ENCODE measurements at places on chromosomes 13 and 19.

DNA sequence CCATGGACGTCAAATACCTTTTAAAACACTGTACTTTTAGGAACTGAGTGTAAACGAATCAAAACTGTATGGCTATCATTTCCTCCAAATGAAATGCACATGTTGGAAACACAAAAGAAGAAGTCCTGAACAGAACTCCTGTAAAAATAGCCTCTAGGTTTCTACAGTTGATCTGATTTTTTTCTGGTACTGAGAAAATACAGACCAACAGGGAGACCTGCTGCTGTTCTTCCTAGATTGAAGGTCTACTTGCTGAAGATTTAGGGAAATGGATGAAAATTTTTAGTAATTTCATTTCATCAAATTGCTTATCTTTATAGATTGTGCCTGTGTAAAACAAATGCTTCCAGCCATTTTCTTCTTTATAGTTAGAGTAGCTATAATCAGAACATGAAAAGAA is 520.4 kb downstream of the SLITRK6 start:
- DNase-seq = no peak

GRCh38 chr13:52164989-52165388 is 5.6 kb upstream of the NEK3 start:
- no peak for DNase-seq

DNA sequence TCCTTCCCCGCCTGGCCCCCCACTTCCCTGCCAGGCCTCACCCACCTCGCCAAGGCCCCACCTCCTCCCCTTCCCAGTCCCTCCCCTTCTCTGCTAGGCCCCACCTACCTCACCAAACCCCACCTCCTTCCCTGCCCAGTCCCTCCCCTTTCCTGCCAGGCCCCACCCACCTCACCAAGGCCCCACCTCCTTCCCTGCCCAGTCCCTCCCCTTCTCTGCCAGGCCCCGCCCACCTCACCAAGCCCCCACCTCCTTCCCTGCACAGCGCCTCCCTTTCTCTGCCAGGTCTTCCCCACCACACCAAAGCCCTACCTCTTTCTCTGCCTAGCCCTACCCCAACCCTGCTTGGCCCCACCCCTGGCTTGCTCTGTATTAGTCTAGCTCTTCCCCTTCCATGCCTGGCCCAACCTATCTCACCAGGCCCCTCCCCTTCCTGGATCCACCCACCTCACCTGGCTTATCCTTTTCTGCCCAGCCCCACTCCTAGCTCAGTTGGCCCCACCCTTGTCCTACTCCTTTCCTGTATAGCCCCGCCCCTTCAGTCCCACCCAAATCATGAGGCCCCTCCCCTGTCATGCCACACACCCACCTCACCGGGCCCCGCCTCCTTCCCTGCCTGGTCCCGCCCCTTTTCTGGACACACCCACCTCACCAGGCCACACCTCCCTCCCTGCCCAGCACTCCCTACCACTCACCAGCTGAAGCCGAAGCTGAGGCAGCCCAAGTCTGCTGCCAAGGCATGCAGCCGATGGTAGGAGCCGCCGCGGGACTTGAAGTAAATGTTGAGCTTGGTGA is 16.2 kb downstream of the CERS1 start:
- peak; percentile 84 for DNase-seq

DNA sequence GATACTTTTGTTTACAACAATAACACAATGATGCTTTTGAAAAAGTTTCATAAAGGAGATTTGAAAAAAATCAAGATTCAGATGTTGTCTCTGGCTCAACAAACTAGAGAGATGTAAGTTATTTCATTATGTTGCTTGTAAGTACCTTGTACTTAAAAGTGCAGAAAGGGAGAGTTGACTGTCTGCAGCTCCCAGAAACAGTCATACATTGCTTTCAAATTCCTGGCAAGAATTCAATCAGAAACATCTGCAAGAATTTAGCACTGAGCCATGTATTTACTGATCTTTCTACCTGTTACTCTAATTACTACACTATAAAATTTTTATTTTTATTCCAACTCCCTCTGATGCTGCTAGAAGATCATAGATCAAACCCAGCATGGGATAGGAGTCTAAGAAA is 1261.3 kb upstream of the SPRY2 start:
- no peak for DNase-seq

DNA sequence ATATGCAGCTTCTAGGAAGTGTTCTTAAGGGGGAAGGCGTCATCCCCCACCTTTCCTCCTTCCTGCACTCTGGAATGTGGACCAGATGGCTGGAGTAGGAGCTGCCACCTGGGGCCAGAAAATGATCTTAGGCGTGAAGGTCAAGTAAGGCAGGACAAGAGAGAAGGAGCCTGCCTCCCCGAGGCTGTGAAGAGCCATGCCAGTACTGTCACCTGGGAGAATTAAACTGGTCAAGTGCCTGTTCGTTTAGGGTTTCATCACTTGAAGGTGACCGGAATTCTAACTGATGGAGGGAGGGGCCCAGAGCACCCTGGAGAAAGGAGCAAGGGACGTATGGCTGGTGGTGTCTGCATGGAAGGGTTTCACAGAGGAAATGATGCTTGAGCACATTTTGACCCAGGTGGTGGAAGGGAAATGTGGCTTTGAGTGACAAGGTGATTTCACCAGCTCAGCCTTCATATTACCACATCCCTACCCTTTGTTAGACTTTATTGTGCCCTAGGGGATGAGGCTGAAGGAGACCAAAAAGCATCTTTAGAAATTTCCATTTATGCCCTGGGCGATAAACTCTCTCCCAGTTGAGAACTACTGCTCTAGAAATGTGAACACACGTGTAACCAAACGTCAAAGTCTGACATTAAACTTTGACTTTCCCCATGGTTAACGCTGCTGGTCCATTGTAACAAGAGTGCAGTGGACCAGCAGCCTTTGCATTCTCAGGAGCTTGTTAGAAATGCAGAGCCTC is 37.5 kb downstream of the PPP2R1A start:
- no peak for DNase-seq

DNA sequence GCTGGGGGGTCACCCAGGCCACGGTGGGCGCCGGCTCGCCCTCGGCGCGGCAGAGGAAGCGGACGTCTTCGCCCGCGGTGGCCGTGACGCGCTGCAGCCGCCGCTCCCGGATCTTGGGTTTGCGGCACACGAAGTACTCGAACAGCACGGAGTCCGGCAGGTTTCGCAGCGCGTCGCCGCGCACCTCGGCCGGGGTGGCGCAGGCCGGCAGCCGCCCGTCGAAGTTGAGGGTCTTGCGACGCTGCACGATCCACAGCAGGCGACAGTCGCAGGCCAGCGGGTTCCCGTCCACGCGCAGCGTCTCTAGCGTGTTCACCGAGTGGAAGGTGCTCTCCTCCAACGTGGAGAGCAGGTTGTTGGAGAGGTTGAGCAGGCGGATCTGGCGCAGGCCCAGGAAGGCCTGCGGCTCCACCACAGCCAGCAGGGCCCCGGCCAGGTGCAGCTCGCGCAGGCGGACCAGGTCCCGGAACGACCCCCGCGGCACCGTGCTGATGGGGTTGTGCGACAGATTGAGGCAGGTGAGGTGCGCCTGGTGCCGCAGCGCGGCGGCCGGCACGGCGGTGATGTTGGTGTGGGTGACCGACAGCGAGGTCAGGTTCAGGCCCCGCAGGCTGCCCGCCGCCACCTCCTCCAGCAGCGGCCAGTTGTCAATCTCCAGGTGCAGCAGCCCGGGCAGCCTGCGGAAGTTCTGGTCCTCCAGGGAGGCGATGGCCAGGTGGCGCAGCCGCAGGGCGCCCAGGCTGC is 8.6 kb upstream of the PEAK3 start:
- DNase-seq = peak; percentile 54

- DNase-seq = no peak
These were observed 2.4 kb upstream of the CYTH2 start for GRCh38 chr19:48466561-48467325.

DNA sequence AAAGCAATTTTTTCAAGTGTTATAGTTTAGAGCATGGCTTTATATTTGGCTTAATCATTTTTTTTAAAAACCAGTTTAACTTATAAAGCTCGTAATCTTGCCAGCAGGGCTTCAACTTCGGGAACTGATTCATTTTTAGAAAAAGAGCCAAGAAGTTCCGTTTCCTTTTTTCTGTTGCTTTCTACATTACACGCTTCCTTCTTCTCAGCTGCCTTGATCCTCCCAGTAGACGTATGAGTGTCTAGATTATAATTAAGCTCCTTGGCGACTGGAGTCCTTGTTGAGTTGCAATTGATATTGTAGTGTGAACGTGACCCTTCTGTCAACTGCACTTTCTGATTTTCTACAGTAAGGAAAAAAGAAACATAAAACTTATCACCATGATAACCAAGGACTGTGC is 497.2 kb downstream of the DIAPH3 start:
- no peak for DNase-seq

DNA sequence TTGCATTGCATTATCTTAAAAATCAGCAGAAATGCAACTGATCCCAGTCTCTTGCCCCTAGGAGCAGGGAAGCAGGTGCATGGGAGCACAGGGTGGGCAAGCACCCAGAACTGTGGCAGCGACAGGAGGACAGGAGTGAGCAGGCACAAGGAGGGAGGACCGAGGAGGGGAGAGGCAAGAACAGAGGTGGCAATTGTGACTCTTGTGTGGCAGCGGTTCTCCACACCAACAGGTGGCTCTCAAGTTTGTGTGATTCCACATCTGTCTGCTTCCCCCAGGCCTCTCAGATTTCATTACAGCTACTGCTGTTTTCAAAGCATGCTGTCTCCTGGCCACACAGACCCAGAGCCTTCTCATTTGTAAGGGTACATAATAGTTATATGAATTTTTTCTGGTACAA is 108.5 kb downstream of the STK24 start:
- no peak for DNase-seq

DNA sequence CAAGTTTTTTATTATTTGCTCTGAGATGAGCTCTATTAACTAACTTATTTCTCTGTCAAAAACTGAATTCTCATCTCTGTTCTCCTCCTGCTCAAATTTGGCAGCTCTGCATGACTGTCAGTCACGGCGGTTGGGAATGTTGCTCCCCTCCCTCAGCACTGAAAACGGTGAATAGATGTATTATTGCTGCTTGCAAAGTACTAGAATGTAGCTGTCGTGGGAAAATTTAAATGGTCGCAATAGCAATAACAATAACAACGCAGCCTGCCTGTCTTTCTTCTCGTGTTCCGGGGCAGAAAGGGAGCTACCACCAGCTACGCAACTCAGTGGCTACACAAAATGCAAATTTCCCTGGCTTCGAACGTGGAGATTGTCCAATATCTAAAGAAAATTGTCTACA is 125.6 kb upstream of the FRY start:
- no peak for DNase-seq

DNA sequence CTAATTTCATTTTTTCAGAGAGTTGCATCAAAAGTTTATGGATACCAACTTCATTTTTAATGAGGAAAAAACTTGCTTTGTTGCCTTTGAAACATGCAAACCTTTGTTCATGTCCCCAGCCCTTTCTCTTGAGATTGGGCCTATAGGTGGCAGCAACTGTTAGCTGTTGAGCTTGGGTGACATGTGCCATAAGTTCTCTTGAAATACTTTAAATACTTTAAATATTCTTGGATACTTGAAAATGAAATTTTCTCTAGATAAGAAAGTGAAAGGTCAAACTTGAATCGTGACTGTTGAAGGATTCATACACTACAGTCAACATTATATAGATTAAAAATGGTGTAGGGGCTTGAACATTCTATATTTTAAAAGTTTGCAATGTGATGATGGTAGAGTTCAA is 294.9 kb downstream of the NDFIP2 start:
- peak; percentile 72 for DNase-seq

GRCh38 chr13:20704459-20705069 is 1.1 kb downstream of the IL17D start:
- DNase-seq = no peak

DNA sequence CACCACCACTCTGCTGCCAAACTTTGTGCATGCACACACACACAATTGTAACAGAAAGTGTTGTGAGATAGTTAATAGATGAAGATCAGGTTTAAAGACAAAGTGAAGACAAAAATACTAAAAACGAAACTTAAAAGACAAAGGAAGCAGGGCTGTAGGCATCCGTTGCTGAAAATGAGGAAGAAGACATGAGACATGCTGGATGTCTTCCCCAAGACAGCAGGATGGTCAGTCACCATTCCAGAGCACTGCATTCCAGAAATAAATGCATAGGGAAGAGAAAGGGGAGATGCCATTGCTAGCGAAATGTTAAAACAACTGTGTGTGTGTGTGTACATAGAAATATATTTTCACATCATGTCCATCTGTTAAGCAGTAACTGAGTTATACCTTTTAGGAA is 520.1 kb downstream of the SUCLA2 start:
- peak; percentile 22 for DNase-seq

DNA sequence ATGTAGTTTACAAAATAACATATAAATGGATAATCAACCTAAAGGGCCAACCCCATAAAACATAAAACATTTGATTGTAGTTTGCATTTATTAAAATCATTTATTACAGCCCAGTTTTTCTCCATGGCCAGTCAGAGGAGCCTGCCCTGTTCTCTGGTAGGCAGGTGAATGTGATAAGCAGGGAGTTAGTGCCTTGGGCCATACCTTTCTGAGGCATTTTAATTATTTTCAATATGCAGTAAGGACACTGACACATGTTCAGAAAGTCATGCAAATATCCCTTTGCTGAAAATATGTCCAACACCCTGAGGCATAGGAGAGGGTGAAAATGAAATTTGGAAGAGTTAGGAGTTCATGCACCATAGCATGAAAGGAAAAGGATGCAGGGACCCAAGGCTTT is 242.6 kb upstream of the EDNRB start:
- DNase-seq = no peak

DNA sequence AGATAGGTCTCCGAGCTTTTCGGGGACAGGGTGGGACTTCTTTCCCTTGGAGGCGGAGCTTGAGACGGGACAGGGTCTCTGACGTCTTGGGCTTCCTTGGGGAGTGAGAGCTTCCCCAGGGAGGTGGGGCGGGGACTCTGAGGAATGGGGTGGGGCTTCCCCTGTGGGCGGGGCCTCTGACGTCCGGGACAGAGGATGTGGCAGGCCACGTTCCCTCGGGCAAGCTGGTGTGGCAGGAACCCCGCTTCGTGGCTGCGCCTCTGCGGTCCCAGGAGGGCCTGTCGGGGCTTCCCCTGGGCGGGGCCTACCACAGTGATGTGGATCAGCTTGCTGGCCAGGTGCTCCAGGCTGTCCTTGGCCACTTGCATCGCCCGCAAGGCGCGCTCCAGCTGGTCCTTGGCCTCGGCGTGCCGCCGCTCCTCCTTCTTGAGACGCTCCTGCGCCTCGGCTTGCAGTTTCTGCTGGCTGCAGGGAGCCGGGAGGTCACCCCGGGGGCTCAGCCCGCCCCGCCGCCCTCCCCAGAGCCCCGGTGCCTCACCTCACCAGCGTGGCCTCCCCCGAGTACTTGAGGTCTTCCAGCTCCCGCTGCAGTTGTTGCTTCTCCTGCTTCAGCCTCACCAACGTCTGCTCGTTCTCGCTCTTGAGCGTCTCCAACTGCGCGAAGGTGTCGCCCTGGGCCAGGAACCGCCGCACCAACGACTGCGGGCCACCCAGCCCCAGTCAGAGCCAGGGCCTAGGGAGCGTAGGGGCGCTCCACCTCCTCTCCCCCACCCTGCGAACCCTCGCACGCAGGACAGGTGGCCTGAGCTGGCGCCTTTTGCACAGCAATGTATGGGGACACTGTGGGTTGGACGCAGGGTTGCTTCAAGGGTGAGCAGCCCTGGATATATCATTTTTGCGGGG is 3.3 kb upstream of the RGL3 start:
- peak; percentile 65 for DNase-seq

GRCh38 chr13:73299787-73300186 is 241.0 kb downstream of the KLF5 start:
- DNase-seq = no peak

Data from hematopoietic multipotent progenitor cell treated with erythropoietin and hydrocortisone succinate and interleukin-3 and kit ligand, for 4 days (in vitro differentiated cells).